ENCODE measurements at places on chromosomes 12 and 14. TPM values are rescaled to one million over a fixed set of nuclear protein-coding genes. Genes with fewer than 3 reads are reported as not detected.

The NKX2-1 gene
- total RNA-seq, result not detected

GRCh38 chr12:83408851-83409250 is 722.1 kb downstream of the TMTC2 start:
- DNase-seq, result no peak

- DNase-seq, result no peak
Measured at GRCh38 chr14:80388980-80389711, 177.8 kb upstream of the DIO2 start.

- peak; percentile 36 for DNase-seq
Measured at GRCh38 chr12:101698800-101699347, 1.4 kb downstream of the CHPT1 start.

The MANSC1 gene
- total RNA-seq, result 4.6 TPM

The TUBA1A gene
- total RNA-seq, result 804 TPM

- DNase-seq, result no peak
Measured at GRCh38 chr12:17204289-17205054, 598.5 kb upstream of the LMO3 start.

DNA sequence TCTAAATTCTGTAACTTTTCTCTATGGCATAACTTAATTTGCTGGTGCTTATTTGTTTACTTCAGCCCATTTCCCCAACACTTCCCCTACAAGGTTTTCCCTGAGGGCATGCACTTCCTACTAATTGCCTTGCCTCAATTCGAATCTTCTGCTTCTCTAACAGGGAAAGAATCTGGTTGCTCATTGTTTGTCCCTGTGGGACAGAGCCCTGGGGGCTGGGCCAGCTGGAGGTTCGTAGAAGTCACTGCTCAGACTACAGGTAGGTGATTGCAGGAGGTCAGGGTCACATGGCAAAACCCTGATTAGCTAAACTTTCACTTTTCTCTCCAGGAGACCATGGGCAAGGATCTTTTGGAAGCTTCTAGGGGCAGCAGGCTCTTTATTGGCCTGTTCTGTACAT is 72.0 kb downstream of the ZFC3H1 start:
- DNase-seq, result no peak

The PKP2 gene
- total RNA-seq, result 5.9 TPM

- no peak for DNase-seq
Measured at GRCh38 chr14:103247169-103247606, 86.8 kb upstream of the EIF5 start.

The TGM1 gene
- 1.1 TPM for total RNA-seq

GRCh38 chr12:125593269-125593668 is 528.0 kb downstream of the AACS start:
- DNase-seq, result no peak

The OLR1 gene
- not detected for total RNA-seq

- DNase-seq, result no peak
Measured at GRCh38 chr14:92914087-92914656, 8.8 kb upstream of the CHGA start.

The HCAR1 gene
- total RNA-seq, result 0.27 TPM

The IRF9 gene
- 112 TPM for total RNA-seq

- no peak for DNase-seq
Measured at GRCh38 chr12:120324841-120325417, 2.6 kb downstream of the PLA2G1B start.

DNA sequence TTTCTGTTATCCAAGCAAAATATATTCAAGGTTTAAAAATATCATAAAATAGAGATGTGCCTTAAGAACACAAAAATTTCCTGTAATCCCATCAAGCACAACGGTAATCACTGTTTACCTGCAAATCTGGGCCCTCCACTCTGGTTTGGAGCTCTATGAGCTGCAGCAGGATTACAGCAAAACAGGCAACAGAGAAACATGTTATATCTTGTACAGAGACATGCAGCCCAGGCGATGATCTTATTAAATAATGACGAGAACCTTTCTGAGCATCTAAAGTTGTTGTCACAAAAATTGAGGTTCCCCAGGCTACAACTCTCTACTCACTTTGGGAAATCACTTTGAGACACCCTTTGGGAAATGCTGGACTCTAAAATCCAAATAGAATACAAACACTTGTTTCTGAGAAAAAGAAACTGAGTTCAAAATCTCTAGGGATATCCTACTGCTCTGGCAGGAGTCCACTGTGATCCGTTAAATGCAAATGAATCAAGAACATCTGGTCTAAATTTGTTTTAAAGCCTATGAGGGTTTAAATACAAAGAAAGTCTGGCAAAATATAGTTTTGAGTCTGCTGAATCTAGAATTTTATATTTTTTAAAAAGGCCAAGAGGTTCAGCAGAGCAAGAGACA is 36.3 kb downstream of the STON2 start:
- DNase-seq, result no peak

- no peak for DNase-seq
Measured at GRCh38 chr14:102508410-102508773, 1.2 kb downstream of the ANKRD9 start.

The CD163 gene
- total RNA-seq, result 0.27 TPM

- DNase-seq, result no peak
Measured at GRCh38 chr12:79016181-79016580, 151.6 kb downstream of the SYT1 start.

DNA sequence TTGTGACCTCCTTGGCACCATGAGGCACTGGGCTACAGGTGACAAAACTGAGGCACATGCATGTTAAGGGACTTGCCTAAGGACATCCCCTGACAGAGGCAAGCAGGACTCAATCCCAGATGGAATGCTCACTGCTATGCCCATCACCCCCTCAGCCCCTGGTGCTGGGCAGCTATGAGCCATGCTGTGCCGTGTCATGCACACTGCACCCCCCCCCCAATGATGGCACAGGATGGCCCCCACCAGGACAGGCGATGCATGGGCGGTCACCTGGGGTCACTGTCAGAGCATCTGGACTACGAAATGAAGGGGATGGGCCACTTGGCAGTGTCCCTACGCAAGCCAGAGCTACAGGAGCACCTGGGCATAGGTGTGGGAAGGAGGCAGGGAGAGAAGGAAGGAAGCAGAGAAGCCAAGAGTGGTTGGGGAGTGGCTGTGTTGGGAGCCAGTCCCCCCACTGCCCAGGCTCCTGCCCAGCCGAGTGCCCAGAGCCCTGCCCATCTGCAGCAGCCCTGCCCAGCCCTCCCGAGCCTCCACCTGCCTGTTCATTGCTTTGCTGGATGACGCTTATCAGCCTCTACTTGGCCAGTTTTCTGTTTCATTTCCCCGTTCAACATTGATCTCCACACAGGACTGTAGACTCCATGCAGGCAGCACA is 84.9 kb upstream of the DIO3 start:
- no peak for DNase-seq

The RNF212B gene
- total RNA-seq, result not detected

GRCh38 chr14:80762641-80763228 is 178.8 kb downstream of the CEP128 start:
- no peak for DNase-seq

The TMEM30B gene
- 0.54 TPM for total RNA-seq

GRCh38 chr14:100116134-100116533 is 43.3 kb downstream of the DEGS2 start:
- DNase-seq, result no peak

The SUOX gene
- total RNA-seq, result 47.1 TPM

DNA sequence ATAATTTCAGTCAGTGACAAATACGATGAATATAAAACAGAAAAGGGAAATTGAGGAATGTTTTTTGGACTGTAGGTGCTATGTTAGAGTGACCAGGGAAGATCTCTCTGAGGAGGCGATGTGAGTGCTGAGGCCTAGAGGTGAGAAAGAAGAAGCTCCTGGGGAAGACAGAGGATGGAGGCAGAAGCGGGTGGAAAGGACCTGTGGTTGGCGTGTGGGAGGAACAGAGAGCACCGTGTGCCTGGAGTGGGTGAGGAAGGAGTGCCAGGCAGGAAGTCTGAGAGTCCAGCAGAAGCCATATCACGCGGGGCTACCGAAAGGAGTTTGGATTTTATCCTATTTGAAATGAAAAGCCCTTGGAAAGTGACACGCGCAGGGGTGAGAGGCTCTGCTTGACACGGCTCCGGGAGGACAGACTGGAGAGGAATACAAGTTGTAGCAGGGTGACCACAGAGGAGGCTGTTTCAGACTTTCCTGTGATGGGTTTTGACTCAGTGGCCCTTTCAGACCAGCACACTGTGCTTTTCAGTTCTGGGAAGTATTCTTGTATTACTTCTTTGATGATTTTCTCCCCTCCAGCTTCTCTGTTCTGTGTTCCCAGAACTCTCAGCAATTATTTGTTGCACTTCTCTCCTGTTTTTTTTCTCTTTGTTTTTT is 96.9 kb downstream of the VRK1 start:
- DNase-seq, result no peak

DNA sequence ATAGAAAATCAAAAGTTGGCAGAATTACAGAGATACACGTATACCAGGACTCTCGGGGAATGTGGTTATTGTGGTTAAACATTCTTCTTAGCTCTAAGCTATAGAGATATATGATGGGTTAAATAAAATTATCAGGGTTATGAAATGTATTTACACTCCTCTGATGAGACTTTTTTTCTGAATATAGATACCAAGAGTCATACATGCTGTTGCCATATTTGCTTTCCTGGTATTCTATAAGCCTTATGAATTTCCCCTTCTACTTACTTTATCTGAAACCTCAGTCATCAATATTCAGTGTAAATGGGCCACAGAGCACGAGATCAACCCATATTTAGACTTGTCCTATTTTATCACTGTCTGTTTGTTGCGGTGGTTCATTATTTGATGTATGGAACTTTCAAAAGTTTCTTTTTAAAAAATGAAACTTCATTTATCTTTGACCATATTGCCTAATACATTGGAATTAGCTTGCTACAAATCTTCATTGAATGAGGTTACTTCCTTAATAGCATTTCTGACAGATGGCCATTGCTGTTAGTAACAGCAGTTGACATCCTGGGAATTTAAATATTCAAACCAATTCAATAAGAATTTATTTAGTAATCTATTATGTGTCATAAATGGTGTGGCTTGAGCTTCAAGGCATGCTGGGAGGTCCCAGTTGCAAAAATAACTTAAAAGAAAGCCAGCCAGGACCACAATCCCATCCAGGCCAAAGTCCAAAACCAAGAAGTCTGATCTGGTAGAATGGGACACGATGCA is 393.5 kb downstream of the PCNX1 start:
- DNase-seq, result no peak
